ENCODE measurements at places on chromosomes 16 and 17.

- no peak for DNase-seq
Measured at GRCh38 chr17:66834919-66835454, at the start of gene CACNG5. TSS of gene CACNG5 (plus strand) at chr17:66835117. CDS start at chr17:66877333, 42,216 bp downstream.

DNA sequence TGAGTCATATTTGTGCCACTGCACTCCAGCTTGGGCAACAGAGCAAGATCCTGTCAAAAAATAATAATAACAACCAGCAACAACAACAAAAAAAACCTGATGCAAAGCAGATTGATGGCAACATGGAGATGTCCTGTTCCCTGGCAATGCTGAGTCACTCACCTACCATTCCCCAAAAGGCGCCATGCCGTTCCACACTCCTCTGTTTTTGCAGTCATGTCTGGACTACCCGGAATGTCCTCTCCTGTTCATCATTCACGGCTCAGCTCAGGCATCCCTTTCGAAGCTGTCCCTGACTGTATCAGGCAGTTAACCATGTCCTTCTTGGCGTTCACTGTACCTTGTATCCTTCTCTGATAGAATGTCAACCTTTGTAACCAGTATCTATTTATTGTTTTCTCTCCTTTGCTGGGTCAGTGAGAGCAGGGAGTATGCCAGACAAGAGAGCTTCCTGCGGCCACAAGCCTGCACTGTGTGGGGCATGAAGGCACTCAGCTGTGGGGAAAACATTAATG, 147.7 kb downstream of the ABCC12 start:
- DNase-seq = no peak

- no peak for DNase-seq
Measured at GRCh38 chr17:50683434-50684287, 24.1 kb downstream of the ANKRD40 start.

- DNase-seq = no peak
Measured at GRCh38 chr17:78904371-78904770, 1.4 kb upstream of the CEP295NL start.

DNA sequence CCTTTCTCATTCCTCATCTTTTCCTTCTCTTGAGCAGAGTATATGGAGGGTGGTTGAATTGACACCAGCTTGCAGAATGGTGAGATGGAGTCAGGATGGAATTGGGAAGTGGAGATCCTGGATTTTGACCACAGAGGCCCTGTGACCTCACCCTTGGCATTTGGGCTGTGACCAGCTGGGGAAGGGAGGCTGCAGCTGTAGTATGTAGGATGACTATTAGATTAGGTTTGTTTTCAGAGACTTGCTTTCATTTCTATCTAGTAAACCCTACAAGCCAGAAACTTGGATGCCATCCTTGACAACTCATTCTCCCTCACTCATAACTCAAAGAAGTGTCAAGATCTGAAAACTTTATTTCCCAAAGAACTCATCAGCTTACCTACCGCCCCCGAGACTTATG, 5.9 kb downstream of the GNGT2 start:
- DNase-seq = no peak

DNA sequence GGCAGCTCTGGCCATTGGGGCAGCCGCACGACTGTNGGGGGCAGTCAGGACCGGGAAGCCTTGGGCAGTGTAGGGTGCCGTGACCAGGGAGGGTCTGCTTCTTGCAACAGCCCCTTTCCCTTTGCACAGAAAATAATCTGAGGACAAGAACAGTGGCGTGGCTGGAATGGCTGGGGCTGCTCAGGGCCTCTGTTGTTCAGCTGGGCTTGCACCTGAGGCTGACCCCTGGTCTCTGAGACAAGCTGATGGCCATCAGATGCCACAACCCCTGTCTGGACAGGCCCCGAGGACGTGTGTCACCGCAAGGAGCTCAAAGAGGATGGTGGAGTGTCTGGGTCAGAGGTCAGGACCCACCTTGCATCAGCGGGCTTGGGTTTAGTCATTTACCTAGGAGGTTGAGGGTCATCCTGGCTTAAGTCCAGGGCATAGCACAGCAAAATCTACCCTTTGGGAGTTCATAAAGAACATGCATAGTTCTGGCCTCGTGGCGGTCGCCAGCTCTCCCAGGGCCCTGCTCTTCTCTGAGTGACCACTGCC, 46.9 kb downstream of the METRNL start:
- DNase-seq = no peak

- DNase-seq = peak; percentile 52
Measured at GRCh38 chr16:4410335-4411075, 5.9 kb downstream of the CORO7 start.

DNA sequence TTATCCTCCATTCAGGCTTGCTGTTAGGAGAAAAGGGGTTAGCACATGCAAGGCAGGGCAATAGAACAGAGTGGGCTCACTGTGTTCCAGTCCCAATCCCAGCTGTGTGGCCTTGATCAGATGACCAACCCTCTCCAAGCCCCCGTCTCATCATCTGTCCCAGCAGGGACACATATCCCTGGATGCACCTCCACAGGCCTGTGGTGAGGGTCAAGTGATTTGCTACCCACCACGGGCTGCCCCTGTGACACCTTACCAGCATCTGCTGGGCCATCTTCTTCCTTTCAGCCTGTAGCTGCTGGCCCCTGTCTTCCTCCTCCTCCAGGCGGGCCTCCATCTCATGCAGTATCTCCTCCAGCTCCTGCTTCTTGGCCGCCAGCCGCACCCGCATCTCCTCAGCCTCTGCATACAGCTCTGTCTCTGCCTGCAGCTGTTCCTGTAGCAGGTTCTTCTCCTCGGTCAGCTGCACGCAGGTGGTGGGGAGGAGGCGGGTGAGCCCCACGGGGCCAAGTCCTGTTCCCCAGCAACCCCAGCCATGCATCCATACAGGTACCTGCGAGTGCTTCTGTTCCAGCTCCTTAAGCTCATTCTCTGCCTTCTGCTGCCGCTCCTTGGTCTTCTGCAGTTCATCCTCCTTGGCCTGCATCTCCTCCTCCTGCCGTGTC, 91.3 kb downstream of the NDE1 start:
- DNase-seq = no peak

- DNase-seq = no peak
Measured at GRCh38 chr17:81121841-81122733, 43.2 kb upstream of the PVALEF start.

DNA sequence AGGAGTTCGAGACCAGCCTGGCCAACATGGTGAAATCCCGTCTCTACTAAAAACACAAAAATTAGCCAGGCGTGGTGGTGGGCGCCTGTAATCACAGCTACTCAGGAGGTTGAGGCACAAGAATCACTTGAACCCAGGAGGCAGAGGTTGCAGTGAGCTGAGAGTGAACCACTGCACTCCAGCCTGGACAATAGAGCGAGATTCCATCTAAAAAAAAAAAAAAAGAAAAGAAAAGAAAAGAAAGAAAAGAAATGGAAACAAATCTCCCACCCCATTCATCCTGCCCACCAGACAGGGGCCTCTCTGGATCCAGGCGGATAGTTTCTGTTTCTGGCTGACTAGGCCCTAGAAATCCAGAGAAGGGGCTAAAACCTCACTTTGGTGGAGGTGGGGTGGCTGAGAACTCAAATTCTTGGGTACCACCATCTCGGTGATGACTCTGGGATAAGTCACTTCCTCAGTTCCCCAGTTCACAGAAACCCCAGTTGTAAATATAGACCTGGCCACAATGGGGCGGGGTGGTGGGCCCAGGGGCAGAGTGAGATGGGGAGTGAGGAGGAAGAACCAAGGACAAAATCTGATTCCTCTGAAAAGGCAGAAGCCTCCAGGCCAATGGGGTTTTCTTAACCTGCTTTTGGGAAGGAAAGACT, 22.2 kb downstream of the SOCS1 start:
- DNase-seq = no peak

GRCh38 chr16:56860226-56861020, 4.6 kb upstream of the SLC12A3 start:
- DNase-seq = peak; percentile 46

GRCh38 chr16:57538235-57538721, 1.9 kb upstream of the CCDC102A start:
- no peak for DNase-seq

DNA sequence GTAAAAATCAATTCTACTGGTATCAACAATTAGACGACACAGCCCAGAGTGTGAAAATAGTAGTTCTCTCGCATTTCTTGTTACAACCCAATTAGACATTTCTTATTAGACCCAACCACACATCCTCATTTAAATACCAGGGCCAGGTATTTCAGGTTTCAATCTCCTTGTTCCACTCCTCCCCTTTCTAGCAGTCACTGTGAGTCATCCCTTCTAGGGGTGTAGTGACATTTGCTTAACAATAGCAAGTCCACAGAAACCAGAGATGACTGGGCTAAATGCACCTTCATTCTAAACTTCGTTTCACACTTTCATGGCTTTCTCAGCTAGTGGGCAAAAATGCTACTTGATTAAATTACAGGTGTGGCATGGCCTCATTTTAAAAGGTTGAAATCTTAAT, 116.9 kb upstream of the CACNG3 start:
- no peak for DNase-seq

DNA sequence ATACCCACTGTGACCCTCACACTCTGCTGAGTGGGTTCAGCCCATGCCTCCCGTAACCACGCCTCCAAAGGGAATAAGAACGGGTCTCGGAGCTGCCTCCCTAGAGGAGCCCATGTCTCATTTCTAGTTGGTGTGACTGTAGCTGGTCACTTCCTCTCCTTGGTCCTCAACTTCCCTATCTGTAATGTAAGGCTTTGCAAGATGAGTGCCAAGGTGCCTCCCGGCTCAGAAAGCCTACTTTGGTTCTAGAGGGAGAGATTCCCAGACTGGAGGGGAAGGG, 20.8 kb downstream of the C16orf74 start:
- DNase-seq = no peak

DNA sequence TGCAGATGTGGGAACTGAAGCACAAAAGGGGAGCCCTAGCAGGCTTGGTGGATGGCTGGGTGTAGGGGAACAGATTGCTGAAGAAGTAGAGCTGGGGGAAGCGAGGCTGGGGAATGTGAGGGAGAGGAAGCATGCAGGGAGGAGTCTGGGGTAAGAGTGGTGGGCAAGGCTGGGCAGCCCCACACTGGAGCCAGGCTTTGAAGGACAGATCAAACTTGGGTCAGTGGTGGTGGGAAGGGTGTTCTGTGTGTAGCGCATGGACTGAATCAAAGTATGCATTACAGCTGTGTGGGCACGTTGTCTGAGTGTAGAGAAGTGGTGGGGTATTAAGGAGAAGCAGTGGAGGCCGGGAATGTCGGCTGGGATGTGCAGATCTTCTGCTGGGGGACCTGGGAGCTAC, 116.0 kb downstream of the CYLD start:
- DNase-seq = no peak

- no peak for DNase-seq
Measured at GRCh38 chr17:39597372-39598046, 10.2 kb downstream of the NEUROD2 start.

- DNase-seq = peak; percentile 16
Measured at GRCh38 chr16:1188432-1189189, 35.7 kb downstream of the CACNA1H start.

DNA sequence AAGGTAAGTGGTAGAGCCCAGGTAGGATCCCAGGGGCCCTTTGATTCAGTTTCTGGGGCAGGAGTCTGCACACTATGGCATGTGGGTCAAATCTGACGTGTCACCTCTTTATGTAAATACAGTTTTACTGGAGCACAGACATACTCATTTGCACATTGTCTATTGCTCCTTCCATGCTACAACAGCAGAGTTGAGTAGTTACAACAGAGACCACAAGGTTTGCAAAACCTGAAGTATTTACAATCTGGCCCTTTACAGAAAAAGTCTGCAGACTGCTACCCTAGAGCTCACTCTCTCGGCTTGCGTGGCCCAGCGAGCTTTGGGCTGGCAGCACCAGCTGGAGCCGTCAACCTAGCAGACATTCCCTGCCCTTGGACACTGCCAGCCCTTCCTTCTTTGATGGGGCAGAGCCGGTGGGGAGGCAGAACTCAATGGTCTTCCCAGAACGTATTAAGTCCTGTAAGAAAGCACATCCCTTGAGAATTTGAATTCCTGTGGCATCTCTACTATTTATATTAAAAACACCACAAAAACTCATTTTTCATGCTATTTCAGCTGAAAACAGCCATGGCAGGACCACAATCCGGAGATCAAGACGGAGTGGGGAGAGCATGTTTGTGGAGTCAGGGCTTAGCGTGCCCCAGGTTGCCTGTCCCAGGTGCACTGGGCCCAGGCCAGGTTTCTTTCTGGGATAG, 133.1 kb upstream of the NUDT7 start:
- DNase-seq = no peak

DNA sequence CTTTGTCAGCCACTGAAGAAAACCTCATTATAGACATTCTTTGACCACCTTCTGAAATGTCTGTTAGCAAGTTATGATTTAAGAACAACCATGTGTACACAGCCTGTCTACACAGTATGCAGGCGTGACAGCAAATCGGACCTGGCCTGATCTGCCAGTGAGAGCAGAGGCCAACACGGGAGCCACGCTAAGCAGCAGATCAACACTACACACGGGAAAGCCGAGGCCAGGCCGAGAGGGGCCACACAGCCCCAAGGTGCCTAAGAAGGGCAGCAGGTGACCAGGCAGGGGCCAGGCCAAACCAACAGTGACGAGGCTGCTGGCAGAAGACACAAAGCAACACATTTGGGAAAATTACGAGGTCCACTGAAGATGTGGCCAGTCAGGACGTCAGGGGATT, 16.3 kb upstream of the FAAP100 start:
- no peak for DNase-seq
